ENCODE measurements at places on chromosomes 16 and 17. TPM values are rescaled to one million over a fixed set of nuclear protein-coding genes. Genes with fewer than 3 reads are reported as not detected.

GRCh38 chr16:28317040-28317880 is 24.9 kb downstream of the SBK1 start:
- no peaks in the 10 kb centered on the region for H3K36me3 ChIP-seq
- no peak overlapping the region for H3K4me3 ChIP-seq
- H3K27ac ChIP-seq = no peak overlapping the region
- no peaks in the 10 kb centered on the region for H3K4me1 ChIP-seq

- H3K27me3 ChIP-seq = no peaks in the 10 kb centered on the region
- no peaks in the 10 kb centered on the region for H3K4me1 ChIP-seq
- no peaks in the 10 kb centered on the region for H3K36me3 ChIP-seq
- H3K27ac ChIP-seq = no peak overlapping the region
- no peak for DNase-seq
Observed at GRCh38 chr17:57788725-57789124, 43.6 kb upstream of the CCDC182 start.

DNA sequence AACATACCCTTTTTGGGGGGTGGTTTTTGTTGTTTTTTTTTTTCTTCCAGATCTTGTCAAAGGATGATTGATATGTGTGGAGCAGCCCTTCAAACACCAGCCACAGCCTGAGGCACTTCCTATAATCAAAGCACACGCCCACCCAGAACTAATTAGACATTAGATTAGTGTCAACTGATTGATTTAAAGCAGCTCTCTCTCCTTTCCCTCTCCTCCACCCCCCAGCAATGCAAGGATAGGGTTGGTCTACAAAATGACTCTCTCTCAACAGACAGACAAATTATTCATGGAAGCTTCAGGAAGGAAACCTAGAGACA is 250.3 kb upstream of the SOX9 start:
- H3K4me1 ChIP-seq = no peaks in the 10 kb centered on the region
- no peak overlapping the region for H3K27ac ChIP-seq
- H3K4me3 ChIP-seq = no peak overlapping the region
- no peaks in the 10 kb centered on the region for H3K36me3 ChIP-seq
- no peaks in the 10 kb centered on the region for H3K27me3 ChIP-seq
- no peak for DNase-seq

- no peak overlapping the region for H3K4me3 ChIP-seq
- H3K4me1 ChIP-seq = no peaks in the 10 kb centered on the region
- no peaks in the 10 kb centered on the region for H3K27me3 ChIP-seq
- peaks cover 16% of the 10 kb centered on the region for H3K36me3 ChIP-seq
Observed at GRCh38 chr16:11692171-11692570, 23.9 kb downstream of the SNN start.

DNA sequence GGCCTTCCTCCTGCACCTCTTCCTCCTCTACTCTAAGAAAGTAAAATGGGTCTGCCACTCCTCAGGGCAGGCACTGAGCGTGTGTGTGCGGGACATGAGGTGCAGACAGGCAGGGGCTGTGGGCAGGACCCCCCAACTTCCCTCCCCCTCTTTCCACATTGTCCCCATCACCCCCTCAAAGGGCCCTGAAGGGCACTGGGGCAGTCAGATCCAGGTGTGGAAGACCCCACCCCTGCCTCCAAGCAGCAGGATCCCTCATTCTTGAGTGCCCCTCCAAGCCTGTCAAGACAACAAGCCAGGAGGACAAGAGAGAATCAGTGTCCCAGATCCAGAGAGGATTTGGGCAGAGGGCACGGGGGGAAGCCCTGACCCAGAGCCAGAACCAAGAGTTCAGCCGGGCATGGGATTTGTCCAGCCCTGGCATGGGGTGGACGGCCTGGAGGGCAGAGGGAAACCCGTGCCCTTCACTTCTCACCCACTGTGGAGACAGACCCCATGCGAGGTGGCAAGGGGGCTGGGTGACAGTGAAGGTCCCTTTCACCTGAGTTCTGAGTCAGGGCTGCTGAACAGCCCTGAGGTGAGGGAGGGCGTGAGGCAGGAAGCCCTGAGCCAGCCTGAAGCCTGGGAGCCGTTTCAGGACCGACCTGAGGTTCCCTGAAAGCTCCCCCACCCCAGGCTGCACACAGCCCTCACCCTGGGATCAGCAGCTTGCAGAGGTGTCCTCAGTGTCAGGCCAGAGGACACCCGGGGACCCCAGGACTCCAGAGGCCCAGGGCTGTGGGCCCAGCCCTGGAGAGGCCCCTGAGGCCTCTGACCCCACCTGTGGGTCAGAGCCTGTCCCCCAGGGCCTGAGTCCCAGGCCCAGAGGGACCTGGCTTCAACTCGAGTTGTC is 45.8 kb downstream of the USP22 start:
- H3K4me3 ChIP-seq = no peak overlapping the region
- no peak overlapping the region for H3K27ac ChIP-seq
- peaks cover 11% of the 10 kb centered on the region for H3K36me3 ChIP-seq
- H3K4me1 ChIP-seq = peaks cover 14% of the 10 kb centered on the region

DNA sequence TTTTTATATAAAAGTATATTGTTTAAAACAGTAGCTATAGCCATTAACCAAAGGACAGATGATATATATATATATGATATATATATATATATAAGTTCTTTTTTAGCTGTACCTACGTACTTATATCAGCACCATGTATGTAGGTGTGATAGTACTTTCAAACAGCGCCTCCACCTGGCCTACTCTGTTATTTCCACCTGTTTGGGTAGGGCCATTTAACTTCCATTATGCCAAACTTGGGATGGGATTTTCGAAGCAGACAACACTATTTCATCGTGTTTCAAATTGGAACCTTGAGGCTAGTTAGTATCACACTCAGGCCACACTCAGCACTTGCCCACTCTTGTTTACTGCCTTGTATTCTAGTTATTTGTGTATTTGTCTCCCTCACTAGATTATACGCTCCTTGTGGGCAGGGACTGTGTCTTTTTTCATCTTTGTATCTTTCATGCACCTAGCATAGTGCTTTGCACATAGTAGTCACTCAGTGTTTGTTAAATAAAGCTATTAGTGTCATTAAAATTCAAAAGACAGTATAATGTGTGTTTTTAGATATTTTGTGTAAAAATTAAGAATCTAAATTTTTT is 11.8 kb upstream of the CLTC start:
- H3K36me3 ChIP-seq = peaks cover 3% of the 10 kb centered on the region
- H3K27ac ChIP-seq = no peak overlapping the region
- no peaks in the 10 kb centered on the region for H3K27me3 ChIP-seq
- H3K4me3 ChIP-seq = no peak overlapping the region
- no peaks in the 10 kb centered on the region for H3K4me1 ChIP-seq

DNA sequence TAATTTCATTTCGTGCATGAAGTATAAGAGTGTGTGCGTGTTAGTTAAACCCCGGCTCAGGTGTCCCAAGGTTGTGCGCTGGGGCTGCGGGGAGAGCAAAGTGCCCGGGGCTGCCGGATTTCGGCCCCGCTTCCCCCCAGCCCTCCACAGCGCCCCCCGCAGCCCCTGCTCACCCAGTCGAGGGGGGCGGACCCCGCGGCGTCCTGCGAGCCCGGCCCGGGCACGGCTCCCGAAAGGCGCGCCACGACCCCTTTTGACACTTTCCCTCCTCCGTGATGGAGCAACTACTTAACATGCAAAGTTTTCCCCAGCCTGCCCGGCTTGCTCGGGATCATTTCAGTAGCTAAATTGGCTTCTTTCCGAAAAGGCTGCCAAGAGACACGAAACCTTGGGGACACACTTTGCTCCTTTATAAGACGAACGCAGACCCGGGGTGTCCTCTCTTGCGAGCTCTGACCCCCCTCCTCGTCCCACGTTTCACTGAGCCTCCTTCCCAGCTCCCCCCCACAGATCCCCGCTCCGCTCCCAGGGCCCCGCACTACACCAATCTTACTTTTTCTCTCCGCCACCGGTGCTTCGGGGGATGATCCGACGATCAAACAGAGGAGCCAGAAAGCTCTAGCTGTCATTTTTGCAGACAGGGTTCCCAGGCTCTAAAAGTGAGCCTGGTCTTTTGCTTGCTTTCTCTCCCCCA is 552 bp downstream of the C17orf58 start:
- peak; percentile 14 for DNase-seq
- no peaks in the 10 kb centered on the region for H3K27me3 ChIP-seq
- H3K4me1 ChIP-seq = peaks cover 9% of the 10 kb centered on the region
- no peaks in the 10 kb centered on the region for H3K36me3 ChIP-seq
- peak overlapping the region; percentile 56 for H3K4me3 ChIP-seq
- no peak overlapping the region for H3K27ac ChIP-seq

DNA sequence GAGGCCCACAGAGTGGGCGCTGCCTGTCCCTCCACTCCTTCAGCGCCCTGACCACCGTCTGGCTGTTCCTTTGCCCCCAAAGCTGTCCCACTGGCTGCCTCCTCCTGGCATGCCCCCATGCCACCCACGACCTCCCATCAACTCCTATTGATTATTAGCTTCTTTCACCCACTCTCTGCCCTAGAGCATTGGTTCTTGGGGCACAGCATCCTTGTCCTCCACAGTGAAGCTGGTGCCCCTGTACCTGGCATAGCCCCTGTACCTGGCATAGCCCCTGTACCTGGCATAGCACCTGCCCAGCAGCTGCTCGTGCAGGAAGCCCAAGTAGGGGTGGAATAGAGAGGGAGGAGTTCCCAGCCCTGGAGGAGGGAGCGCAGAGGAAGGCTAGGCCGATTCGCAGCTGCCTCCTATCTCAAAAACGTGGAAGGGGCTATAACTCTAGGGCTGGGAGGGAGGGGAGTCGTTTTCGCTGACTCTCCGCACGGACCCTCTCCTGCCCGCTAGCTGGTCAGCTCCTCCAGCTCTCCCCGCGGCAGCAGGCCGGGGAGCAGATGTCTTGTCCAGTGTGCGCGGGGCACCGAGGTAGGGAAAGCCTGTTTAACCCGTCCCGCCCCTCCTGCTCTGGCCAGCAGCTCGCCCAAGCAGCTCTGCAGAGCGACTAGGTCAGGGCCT is 5.7 kb upstream of the ACTG1 start:
- peak; percentile 31 for DNase-seq
- peaks cover 18% of the 10 kb centered on the region for H3K4me1 ChIP-seq
- H3K36me3 ChIP-seq = no peaks in the 10 kb centered on the region
- H3K27me3 ChIP-seq = no peaks in the 10 kb centered on the region

DNA sequence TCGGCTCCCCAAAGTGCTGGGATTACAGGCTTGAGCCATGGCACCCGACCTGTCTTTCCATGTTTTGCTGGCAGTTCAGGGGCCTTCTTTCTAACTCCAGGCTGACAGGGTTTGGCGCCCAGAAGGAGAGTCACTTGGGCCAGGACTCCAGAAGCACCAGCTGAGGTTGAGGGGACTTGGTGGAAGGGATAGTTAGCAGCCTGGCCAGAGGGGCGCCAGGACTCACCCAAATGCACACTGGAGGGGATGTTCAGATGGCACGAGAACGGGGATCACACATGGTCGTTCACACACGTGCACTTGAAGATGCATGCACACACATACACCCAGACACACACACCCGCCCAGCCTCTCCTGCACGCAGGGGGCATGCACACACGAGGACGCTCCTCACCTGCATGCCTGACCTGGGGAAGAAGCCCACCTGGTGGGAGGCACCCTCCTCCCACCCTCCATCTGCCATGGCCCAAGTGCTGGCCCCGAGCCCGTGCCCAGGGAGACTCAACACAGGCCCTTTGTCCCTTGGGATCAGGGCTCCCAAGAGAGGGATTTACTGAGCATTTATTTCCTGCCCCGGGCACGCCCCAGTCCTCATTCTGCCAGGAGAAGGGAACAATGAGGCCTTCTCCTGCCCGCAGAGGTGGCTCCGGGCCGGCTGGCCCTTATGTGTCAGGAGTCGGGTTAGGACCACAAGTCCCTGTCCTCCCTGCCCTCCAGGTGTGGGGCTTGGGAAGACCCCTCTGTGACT is 2.3 kb upstream of the PRSS21 start:
- no peaks in the 10 kb centered on the region for H3K4me1 ChIP-seq
- H3K36me3 ChIP-seq = no peaks in the 10 kb centered on the region
- H3K4me3 ChIP-seq = no peak overlapping the region
- H3K27me3 ChIP-seq = peaks cover 6% of the 10 kb centered on the region
- no peak for DNase-seq

DNA sequence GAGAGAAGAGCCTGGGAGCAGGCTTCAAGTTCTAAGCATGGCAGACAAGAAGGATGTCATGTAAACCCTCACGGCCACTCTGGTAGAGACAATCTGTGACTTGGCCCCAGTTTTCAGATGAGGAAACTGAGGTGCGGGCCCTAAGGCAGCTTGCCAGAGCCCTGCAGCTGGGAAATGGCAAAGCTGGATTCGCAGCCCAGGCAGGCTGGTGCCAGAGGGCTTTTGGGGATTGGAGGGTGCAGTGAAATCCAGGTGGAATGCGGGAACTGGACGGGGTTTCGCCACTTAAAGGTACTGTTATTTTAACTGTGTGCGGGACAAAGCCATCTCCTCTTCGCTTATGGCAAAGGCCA is 477 bp upstream of the OSGIN1 start:
- peak; percentile 72 for DNase-seq
- peak overlapping the region; percentile 85 for H3K27ac ChIP-seq
- peaks cover 18% of the 10 kb centered on the region for H3K4me1 ChIP-seq

DNA sequence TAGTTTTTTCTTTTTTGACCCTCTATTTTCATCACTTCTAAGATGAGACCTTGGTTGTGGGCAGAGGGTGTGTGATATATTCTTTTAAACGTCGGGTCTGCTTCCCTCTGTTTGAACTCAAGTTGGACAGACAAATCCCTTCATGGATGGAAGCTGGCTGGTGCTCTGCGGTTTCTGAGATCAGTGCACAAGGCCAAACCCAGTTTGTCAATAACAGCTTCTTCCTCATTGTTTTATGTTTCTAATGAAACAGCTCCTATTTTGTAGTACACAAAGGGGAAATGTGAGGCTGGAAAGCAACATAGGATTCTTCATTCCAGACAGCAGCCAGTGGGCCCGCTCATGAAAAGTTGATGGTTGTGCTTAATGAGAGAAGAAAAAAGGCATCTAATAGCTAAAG is 159.6 kb downstream of the PRKCA start:
- no peak overlapping the region for H3K4me3 ChIP-seq
- H3K36me3 ChIP-seq = peaks cover 2% of the 10 kb centered on the region
- H3K27me3 ChIP-seq = no peaks in the 10 kb centered on the region
- DNase-seq = peak; percentile 54
- H3K4me1 ChIP-seq = peaks cover 39% of the 10 kb centered on the region

DNA sequence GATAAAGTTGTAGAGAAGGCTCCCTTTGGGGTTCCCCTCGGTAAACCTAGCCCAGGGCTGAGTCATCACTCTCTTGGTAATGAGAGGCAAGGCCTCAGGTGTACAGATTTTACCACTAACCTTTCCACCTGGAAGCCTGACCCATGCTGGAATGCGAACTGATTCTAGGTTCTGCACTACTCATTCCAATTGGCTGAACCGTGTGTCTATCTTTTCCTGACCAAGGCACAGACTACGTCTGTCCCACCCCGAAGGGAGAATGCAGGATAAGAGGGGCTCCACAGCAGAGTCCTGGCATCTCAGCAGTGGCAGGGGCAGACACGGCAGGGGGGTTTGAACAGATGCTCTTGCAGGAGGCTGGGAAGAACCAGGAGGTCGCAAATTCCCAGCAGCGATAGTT is 65.4 kb upstream of the B4GALNT2 start:
- H3K4me3 ChIP-seq = no peak overlapping the region
- DNase-seq = no peak
- H3K27ac ChIP-seq = no peak overlapping the region
- peaks cover 4% of the 10 kb centered on the region for H3K27me3 ChIP-seq
- no peaks in the 10 kb centered on the region for H3K4me1 ChIP-seq

- no peaks in the 10 kb centered on the region for H3K36me3 ChIP-seq
- H3K27ac ChIP-seq = no peak overlapping the region
- no peaks in the 10 kb centered on the region for H3K4me1 ChIP-seq
Observed at GRCh38 chr17:80424878-80425765, 10.2 kb downstream of the ENDOV start.

KRTAP3-1 gene
- not detected for total RNA-seq

MYL4 gene
- total RNA-seq = not detected

MIS12 gene
- total RNA-seq = 11.2 TPM

KRT33B gene
- not detected for total RNA-seq

PERCC1 gene
- not detected for total RNA-seq

ITGAX gene
- total RNA-seq = under 0.01 TPM

HS3ST3A1 gene
- 28.5 TPM for total RNA-seq

SALL1 gene
- 0.17 TPM for total RNA-seq

SLFN11 gene
- 102 TPM for total RNA-seq

All from fibroblast of lung (primary cell).